Stimulated activated naive CD8-positive, alpha-beta T cell treated with anti-CD3 and anti-CD28 coated beads, Interleukin-15, Interleukin-2, amounts not matched to agents 100 U/mL and 50 U/mL, for 24 hours (primary cell): ENCODE measurements at places on chromosomes 6 and 20.

DNA sequence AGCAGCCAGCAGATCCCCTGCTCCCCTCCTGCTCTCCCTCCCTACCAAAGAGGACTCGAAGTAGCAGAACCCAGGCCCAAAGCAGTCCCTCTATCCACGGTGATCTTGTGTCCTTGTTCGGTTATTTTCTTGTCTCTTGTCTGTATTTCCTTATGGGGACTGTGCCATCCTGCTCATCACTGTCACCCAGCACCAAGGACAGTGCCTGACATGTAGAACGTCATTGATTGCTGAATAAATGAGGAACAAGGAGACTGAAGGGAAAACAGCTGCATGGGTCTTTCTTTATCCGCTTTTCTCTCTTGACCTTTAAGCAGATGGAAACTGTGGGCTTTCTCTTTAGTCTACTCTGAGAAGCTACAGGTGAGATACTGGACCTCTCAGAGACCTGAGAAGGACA, 29.4 kb upstream of the ZNF831 start:
- no peak for DNase-seq

DNA sequence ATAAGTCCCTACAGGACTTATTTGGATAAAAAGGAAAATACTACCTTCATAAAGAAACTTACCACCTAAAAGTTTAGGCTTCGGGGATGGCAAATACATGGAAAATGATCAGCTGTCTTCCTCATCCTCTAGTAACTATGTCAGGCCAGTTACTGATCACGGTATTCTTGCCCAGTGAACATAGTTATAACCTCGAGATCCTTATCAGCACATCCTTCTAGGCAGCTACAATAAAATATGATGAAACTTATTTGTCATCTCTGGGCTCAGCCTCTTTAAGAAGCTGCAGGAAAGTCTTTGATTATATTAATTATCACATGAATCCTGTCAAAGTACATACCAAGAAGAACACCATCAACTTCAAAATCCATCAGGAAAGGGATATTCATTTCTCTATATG, 41.8 kb downstream of the SF3B5 start:
- DNase-seq: no peak

DNA sequence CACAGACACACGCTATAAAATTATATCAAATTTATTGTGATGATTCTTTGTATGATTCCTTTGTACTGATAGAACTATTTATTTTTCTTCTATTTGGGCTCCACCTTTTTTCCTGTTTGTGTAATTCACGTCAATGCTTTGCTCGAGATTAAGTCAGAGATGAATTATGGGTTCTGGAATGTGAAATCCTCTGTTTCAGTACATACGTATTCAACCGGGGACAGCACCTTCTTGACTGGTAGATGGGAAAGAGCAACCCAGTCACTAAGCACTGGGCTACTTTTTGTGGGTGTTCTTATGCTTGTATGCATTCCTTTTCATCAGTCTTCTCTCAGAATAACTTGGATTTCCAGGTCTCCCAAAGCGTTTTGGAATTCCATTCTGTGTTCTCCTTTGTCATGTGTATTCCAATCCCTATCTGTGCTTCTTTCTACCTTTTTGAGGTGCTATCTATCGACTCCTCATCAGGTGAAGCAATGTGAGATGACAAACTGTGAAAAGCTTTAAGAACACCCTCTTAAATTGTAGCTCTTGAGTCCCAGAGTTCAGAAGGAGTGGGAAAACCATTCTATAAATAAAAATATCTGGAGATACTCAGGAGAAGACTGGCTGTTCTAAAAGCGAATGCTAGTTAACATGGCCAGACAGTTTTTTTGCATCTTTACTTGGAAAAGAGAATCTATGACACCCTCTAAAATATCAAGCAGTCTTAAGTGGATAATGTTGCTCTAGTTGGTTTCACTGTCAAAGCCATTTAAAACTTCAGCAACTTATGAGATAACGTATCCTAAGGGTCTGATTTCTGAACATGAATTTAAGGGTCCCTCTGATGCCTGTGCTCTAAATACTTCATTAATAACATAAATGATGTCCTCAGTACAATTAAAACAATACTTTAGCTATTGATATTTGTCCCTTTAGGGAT, 197.7 kb upstream of the PREP start:
- no peak for DNase-seq

GRCh38 chr6:22444330-22444729, 125.0 kb upstream of the HDGFL1 start:
- no peak for DNase-seq

DNA sequence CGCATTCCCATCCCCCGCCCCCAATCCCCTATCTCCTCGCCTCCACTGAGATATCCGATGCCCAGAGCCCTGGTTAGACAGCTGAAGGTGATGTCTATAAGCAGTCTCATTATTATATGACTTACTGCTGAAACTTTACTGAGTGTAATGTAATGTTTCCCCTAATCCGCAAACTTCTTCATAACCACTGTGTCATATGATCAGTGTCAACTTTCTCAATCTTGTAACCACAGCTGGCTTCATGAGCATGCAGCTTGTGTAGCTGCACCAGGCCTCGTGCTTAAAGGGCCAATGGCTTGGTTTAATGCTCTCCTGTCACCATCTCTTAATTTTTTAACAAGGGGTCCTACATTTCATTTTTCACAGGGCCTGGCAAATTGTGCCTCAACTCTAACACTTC, 8.1 kb downstream of the ASIP start:
- no peak for DNase-seq
